ENCODE measurements at places on chromosomes 12 and 14. TPM values are rescaled to one million over a fixed set of nuclear protein-coding genes. Genes with fewer than 3 reads are reported as not detected.

OAS3 gene
- total RNA-seq, result 7.7 TPM

- H3K27ac ChIP-seq, result no peak overlapping the region
- no peaks in the 10 kb centered on the region for H3K27me3 ChIP-seq
- peaks cover 2% of the 10 kb centered on the region for H3K4me1 ChIP-seq
- H3K36me3 ChIP-seq, result no peaks in the 10 kb centered on the region
Measured at GRCh38 chr12:123115409-123116121, 35.3 kb downstream of the PITPNM2 start.

DNA sequence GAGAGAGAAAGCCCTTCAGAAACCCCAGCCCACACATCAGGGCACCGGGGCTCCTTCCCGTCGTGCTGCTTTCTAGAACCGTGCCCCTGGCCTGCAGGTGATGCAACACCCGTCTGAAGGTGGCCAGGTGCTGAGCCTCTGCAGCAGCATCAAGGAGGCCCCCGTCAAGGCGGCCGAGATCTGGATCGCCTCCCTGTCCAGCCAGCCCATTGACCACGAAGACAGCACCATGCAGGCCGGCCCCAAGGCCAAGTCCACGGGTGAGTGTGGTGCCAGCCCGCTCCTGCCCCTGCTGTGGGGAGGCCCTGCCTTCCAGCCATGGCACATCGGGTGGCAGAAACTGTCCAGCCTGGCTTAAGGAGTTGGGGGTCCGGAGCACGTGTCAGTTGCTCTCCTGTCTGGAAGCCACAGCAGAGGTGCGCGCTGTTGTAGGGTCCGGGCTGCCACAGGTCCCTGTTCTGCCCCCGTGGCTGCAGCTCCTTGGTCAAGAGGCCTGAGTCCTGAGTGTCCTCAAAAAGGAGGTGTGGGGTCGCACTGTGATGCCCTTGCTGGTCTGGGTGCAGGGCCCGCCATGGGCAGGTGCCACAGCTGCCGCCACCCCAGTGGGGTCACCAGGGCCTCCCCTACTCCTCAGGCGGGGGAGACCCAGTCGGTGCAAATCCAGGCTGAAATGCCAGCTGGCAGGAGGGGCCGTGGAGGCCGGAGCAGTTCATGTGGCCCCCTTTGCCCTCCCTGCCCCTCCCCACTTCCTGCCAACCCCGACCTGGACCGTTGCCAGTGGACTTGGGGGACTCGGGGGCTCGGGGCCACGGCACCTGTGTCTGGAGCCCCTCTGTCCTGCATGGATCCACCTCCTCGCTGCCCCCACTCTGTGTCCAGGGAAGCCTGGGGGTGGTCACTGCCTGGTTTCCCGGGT, 31.0 kb upstream of the TEX22 start:
- no peak for DNase-seq
- peaks cover 4% of the 10 kb centered on the region for H3K4me1 ChIP-seq
- no peak overlapping the region for H3K4me3 ChIP-seq

AJUBA gene
- total RNA-seq, result 110 TPM

- no peaks in the 10 kb centered on the region for H3K27me3 ChIP-seq
- H3K27ac ChIP-seq, result peak overlapping the region; percentile 96
- no peak overlapping the region for H3K4me3 ChIP-seq
- H3K36me3 ChIP-seq, result peaks cover 12% of the 10 kb centered on the region
- DNase-seq, result no peak
Measured at GRCh38 chr14:50666772-50667683, 1.1 kb downstream of the SAV1 start.
